AML-193 (cell line): ENCODE measurements at places on chromosomes 13 and 19.

DNA sequence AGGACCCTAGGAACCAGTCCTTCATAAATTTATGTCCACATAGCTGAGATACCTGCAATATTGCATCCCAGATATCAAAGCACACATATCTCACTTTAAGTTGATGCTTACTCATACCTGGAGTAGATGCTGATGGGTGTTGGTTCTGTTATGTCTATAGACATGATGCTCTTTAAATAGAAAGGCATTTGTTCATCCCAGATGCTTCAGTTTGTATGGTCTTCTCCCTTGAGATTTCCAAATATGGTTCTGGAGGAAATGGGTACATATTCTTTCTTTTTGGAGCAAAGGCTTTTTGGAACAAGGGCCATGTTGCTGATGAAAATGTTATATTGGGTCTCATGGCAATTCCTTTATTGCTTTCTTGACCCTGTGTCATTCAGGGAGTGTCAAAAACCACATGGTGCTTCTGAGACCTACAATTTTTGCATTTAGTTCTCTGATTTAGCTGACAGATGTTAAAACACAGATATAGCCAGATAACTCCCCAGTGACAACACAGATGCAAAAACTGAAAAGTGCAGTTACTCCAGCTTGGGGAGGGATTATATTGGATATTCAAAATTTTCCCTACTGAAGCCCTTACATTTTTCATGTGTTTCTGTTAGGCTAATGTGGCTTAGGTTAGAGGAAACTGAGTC is 211.4 kb downstream of the KCNRG start:
- DNase-seq: no peak

- DNase-seq: no peak
Measured at GRCh38 chr13:101453784-101454201, 1.3 kb downstream of the ITGBL1 start.

- no peak for DNase-seq
Measured at GRCh38 chr19:4988770-4989251, 19.9 kb downstream of the KDM4B start.

- no peak for DNase-seq
Measured at GRCh38 chr13:112247471-112248405, 128.4 kb upstream of the SPACA7 start.

DNA sequence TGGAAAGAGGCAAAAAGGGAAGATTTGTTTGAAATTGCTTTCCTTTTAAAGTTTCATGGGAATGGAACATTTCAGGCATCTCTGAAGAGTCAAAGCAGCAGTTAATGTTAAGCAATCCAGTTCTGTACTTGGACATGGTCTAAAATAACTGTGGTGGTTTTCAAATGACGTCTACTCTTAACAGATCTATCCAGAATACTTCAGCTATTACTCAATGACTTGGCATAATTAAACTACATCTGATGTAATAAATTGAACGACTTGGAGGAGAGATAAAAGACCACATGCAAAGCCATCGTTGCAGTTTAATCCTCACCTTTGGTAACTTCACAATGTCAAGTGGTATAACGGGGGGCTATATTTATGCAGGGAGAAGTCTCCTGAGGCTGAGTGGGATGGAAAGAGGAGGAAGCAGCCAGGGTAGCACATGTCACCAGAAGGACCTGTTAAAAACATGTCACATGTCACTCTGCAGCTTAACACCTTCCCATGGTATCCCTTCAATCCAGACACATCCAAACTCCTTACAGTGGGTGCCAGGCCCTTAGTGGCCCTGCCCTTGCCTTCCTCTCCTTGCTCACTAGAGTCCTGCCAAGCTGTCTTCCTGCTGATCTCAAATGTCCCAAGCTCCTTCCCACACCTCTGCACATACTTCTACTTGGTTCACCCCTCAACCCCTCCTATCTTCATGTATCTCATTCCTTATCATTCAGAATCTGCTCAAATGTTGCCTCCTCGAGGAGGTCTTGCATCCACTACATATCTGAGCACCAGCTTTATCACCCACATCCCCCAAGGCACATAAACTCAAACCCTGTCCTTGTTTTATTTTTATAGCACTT is 327.8 kb downstream of the SUCLA2 start:
- peak; percentile 81 for DNase-seq
